ENCODE measurements at places on chromosomes 5 and 9.

- no peak for DNase-seq
These were observed 214.5 kb upstream of the RASA1 start for GRCh38 chr5:87053146-87053545.

- no peak for DNase-seq
These were observed 47.6 kb upstream of the DAP start for GRCh38 chr5:10808347-10809226.

DNA sequence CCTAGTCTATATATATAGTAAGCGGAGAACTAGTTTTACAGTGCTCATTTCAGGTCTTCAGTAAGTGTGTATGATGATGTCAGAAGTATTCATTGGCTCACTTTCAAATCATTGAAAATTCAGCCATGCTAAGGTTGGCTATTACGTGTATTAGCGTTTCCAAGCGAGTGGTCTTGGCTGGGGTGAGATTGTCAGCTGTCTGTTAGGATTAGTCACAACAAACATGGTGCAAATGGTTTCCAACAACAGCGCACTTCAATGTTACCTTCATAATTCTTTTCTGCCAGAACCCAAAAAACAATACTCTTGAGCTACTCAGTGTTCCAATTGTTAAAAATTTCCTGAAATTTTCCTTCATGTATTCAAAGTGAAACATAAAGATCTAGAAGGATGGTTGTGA, 283.0 kb downstream of the AOPEP start:
- no peak for DNase-seq

- DNase-seq, result no peak
These were observed 383.9 kb downstream of the SH3GL2 start for GRCh38 chr9:17962747-17963146.

GRCh38 chr9:112005939-112006338, 109.3 kb downstream of the UGCG start:
- no peak for DNase-seq

GRCh38 chr9:133221177-133221809, 12.2 kb upstream of the OBP2B start:
- no peak for DNase-seq

DNA sequence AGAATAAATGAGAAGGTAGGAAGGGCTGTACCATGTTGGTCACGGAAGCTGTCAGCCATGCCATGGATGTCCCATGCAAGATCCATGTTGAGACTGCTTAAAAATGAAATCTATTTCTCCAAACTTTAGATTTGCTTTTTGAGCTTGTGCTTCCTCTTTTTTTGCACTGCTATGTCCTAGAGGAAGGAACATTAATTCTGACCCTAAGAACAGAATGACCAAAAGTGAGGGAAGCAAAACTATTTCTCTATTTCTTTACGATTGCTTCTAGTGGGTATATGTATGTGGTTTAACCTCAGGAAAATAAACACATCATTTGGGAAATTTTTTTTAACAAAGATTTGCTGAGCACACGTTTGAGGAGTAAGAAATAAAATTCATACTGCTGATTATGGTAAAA, 84.6 kb downstream of the USP20 start:
- no peak for DNase-seq

DNA sequence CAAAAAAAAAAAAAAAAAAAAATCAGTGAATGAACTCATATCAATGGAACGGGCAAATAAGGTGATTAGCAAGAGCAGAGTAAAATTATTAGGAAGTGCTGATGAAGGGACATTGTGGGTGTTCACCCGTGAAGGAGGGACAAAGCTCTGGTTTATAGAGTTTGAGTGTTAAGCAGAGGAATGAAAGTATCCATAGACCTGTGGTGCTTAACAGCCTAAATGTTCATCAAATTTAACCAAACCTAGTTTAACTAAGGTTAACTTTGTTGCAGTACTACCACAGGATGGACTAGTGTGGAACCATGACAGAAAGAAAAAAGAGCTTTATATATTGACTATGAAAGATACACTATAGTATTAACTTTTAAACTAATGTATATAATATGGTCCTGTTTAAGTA, 44.1 kb upstream of the TNFAIP8 start:
- DNase-seq, result no peak

- DNase-seq, result no peak
These were observed 182.2 kb upstream of the ANKRD55 start for GRCh38 chr5:56415356-56415765.

Data from stimulated activated CD4-positive, alpha-beta T cell treated with anti-CD3 and anti-CD28 coated beads, Interleukin-4, amount 100 ng/mL, for 4 hours (primary cell).